PC-9 (cell line): ENCODE measurements at places on chromosomes 7 and 10. TPM values are rescaled to one million over a fixed set of nuclear protein-coding genes. Genes with fewer than 3 reads are reported as not detected.

The ADAM22 gene
- total RNA-seq, result 13.0 and 14.0 TPM in 2 replicates

The VSTM4 gene
- total RNA-seq, result not detected in 2 replicates

The CREB5 gene
- total RNA-seq, result 1.0 and 2.1 TPM in 2 replicates

The TMEM225B gene
- 1.5 and 1.8 TPM in 2 replicates for total RNA-seq

The CYP2C8 gene
- not detected in 2 replicates for total RNA-seq

The SVOPL gene
- 0.70 and 1.0 TPM in 2 replicates for total RNA-seq

The CPVL gene
- total RNA-seq, result 0.28 TPM in 1 of 2 replicates, not detected in the other

The LRRD1 gene
- total RNA-seq, result not detected in 2 replicates

The NODAL gene
- total RNA-seq, result not detected in 2 replicates

The VSTM2A gene
- not detected in 2 replicates for total RNA-seq

The CHN2 gene
- total RNA-seq, result not detected in 2 replicates

The MORN4 gene
- 10.0 and 10.6 TPM in 2 replicates for total RNA-seq

The SPDYE16 gene
- total RNA-seq, result not detected in 2 replicates

The SAP25 gene
- total RNA-seq, result 11.0 and 15.3 TPM in 2 replicates

The ADARB2 gene
- not detected in 2 replicates for total RNA-seq

The EGR2 gene
- total RNA-seq, result 0.24 and 0.53 TPM in 2 replicates

The ZC3HAV1L gene
- 34.2 and 34.8 TPM in 2 replicates for total RNA-seq

The ABCC2 gene
- 132 and 174 TPM in 2 replicates for total RNA-seq

The ADAMTS14 gene
- total RNA-seq, result 1.9 and 2.7 TPM in 2 replicates

The NDUFB2 gene
- 180 and 199 TPM in 2 replicates for total RNA-seq

The AP4M1 gene
- total RNA-seq, result 18.1 and 26.2 TPM in 2 replicates

The EEPD1 gene
- total RNA-seq, result 6.0 and 9.4 TPM in 2 replicates
